ENCODE measurements at places on chromosomes 5 and 9.

DNA sequence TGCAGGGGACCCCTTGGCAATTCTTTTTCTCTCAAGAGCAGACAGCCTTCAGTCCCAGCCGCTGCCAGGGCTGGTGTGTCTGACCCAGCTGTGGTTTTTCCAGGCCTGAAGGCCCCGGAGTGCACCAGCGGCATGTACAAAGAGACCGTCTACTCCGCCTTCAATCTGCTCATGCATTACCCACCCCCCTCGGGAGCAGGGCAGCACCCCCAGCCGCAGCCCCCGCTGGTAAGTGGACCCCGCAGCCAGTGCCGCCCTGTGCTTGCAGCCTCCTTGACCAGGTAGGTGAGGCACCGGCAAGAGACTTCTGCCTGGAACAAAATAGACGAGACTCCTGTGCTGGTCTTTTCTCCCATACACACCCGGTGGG is 1.3 kb downstream of the TCF7 start:
- no peak for DNase-seq

GRCh38 chr5:163459819-163460561 is at the start of gene NUDCD2:
Gene NUDCD2 (minus strand): TSS chr5:163460102. CDS start chr5:163460050, 52 bp downstream.
- peak; percentile 97 for DNase-seq

- no peak for DNase-seq
Observed at GRCh38 chr5:44051591-44051990, 337.6 kb downstream of the FGF10 start.

GRCh38 chr9:109962215-109962614 is 182.2 kb downstream of the PALM2AKAP2 start:
- DNase-seq, result no peak

- DNase-seq, result no peak
Observed at GRCh38 chr5:123091298-123092222, 2.5 kb downstream of the PRDM6 start.

DNA sequence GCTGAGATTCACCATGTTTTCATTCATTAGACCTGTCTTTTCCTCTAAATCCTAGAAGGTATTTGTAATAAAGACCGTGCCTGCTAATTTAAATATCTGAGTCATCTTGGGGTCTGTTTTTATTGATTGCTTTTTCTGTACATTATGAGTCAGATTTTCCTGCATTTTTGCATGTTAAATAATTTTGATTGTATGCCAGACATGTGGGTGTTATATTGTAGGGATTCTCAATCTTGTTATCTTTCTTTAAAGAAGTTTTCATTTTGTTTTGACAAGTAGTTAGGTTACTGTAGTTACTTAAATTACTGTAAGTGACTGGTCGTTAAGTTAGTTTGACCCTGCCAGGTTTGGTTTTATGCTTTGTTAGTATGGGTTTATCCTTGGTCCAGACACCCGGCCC is 35.1 kb downstream of the EXOSC2 start:
- no peak for DNase-seq

DNA sequence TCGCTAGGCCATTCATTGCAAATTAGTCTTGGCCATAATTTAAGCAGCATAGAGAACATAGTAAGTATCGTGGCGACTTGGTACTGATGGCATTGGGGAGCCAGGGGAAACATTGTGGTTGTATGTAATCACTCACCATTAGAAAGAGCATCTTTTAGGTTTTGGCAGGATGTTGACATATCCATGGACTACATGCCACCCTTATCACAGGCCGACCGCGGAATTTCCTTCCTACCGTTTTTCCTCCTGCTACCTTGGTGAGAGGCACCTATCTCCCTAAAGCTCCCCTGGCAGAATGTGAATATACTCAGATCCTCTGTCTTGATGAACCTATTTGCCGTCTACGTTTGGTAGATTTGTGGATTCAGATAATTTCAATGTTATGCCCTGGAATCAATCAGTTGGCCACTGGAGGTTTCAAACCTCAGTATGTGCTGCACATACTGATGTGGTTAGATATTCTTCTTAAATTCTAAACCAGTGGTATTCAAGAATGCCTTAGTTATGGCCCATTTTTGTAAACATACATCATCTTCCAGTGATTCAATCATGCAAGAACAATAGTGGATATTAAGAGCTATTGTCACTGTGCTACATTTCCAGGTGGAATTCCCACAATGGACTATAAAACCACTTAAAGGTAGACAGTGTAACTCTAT is 271.0 kb upstream of the HAPLN1 start:
- DNase-seq, result no peak

GRCh38 chr9:13778631-13779030 is 499.1 kb upstream of the MPDZ start:
- DNase-seq, result no peak

- DNase-seq, result no peak
Observed at GRCh38 chr5:78077369-78078068, 217.0 kb downstream of the AP3B1 start.

DNA sequence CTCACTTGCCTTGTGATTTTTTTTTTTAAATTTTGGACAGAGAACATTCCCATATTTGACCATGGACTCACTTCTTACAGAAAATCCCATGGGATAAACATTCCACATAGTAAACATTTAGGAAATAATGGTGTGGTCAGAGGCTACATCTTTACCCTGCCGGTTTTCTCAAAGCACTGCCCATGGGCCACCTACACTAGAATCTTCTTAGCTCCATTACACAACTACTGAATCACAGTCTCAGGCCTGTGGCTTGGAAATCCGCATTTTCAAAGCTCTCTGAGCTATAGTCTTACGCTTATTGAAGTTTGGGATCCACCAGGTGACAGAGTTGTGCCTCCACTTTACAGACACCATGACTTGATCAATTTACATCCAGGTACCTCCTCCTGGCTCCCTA is 39.4 kb downstream of the ALG2 start:
- DNase-seq, result no peak

- no peak for DNase-seq
Observed at GRCh38 chr9:83933790-83934189, 12.6 kb upstream of the KIF27 start.

- DNase-seq, result peak; percentile 20
Observed at GRCh38 chr5:41408676-41409443, 101.5 kb downstream of the PLCXD3 start.

- DNase-seq, result no peak
Observed at GRCh38 chr9:134167530-134167931, 3.2 kb upstream of the RNU6ATAC start.

DNA sequence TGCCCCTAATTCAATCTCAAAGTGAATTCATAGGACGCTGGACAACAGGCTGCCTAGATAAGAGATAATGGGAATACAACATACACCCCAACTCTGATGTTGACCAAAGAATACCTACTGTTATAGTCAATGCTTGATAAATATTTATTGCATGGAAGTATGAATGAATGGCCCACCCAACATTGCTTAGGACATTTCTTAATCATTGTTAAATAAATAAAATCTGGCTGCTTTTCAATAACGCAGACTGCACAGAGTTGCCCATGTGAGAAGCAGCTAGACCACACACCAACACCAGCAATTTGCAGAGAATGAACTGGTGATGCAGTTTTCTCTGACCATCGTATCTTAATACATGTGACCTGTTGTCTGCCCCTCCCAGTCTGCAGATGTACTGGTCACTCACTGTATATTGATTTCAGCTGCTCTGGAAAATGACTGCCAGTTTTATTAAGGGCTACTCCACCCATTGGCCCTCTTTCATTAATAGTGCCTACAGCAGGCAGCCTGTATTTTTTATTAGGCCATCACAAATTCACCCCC is 236.2 kb upstream of the WWC1 start:
- DNase-seq, result no peak

GRCh38 chr9:111187376-111187775 is 142.6 kb downstream of the OR2K2 start:
- DNase-seq, result no peak

GRCh38 chr5:777756-778161 is 6.8 kb downstream of the ZDHHC11B start:
- DNase-seq, result no peak

- DNase-seq, result no peak
Observed at GRCh38 chr9:76886318-76886717, 19.6 kb downstream of the PRUNE2 start.

- peak; percentile 49 for DNase-seq
Observed at GRCh38 chr5:14270209-14270702, 127.1 kb downstream of the TRIO start.

DNA sequence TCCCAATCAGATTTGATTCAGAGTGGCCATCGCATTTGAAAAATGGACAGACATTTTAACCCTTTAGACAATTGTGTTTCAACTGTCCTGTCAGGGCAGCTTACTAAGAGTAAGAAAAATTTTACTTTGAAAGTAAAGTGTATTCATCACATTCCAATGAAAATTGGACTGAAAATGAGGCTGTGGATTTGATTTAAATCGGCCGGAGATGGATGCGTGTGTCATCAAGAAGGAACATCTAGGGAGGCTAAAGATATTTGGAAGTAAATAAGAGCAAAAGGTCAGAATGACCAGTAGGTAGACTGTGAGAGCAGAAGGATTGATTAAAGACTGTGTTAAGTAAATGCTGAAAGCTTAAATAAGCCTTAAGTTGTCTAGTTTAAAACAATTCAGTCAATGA is 1.5 kb downstream of the ZCCHC7 start:
- no peak for DNase-seq

- no peak for DNase-seq
Observed at GRCh38 chr9:93129691-93130500, 4.2 kb downstream of the NINJ1 start.

GRCh38 chr5:16411741-16412455 is 53.7 kb downstream of the ZNF622 start:
- DNase-seq, result peak; percentile 48

- no peak for DNase-seq
Observed at GRCh38 chr9:107810461-107810961, 320.9 kb upstream of the KLF4 start.

- no peak for DNase-seq
Observed at GRCh38 chr5:158530115-158530514, 569.6 kb downstream of the EBF1 start.

GRCh38 chr5:135434591-135435466 is 12.3 kb downstream of the DCANP1 start:
- DNase-seq, result no peak

DNA sequence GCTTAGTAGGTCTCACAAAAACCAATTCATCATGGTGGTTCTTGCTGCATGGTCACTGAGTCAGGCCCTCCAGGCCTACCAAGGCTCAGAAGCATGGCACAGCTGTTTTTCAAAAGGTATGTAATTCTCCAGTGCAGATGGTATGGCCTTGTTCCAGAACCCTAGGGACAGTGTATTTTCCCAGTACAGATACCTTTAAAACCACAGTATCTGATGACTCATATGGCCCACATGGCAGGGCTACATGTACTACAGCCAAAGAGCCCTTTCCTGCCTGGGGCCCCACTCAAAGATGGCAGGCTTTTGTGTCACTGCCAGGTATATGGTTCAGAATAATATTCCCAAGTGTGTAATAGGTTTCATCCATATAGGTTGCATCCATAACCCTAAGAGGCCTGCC is 16.5 kb downstream of the CSF2 start:
- no peak for DNase-seq

DNA sequence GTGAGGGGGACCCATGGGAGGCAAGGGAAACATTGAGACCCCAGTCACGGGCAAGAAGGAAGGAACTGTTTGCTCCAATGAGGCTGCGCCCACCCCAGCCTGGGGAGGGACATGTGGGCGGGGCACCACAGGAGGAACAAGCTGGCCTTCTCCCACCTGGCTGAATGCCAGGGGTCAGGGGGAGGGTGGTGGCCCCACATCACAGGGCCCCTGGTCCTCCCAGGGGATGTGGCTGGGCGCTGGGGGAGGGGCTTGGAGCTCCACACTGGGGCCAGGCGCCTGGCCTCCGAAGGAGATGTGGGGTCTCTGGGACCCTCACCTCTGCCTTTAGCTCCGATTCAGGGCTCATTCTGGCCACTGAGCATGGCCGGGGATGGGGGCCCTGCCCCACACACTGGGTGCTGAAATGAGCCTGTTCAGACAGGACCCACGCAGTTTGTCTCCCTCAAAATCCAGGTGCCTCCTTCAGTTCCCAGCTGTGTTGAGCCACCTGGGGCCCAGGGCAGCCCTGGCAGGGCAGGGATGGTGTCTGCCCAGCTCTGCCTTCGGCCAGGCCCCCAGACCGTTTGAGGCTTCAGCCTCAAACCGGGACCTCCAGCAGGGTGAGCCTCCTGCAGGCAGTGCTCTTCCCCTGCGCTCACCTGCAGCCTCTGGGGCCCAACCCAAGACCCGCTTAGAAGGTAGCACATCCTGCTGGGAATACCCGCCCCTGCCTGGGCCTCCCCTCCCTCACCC is 33.2 kb upstream of the NOTCH1 start:
- no peak for DNase-seq

DNA sequence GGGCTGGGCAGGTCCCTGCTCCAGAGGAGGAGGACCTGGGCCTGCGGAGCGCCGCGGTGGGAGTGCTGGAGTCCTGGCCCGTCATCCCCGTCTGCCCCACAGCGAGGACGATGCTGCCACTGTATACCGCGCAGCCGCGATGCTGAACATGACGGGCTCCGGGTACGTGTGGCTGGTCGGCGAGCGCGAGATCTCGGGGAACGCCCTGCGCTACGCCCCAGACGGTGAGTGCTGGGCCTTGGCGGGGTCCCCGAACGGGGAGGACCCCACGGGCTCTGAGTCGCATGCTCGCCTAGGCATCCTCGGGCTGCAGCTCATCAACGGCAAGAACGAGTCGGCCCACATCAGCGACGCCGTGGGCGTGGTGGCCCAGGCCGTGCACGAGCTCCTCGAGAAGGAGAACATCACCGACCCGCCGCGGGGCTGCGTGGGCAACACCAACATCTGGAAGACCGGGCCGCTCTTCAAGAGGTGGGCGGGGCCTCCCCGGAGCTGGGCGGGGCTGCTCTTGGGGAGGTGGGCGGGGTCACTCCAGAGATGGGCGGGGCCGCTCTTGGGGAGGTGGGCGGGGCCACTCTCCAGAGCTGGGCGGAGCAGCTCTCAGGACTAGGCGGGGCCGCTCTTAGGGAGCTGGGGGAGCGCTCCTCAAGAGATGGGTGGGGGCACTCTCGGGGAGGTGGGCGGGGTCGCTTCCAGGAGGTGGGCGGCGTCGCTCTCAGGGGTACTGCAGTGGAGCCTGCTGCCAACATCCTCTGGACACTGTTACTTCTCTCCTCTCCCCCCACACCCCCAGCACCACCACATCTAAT is 13.1 kb downstream of the LRRC26 start:
- peak; percentile 61 for DNase-seq

DNA sequence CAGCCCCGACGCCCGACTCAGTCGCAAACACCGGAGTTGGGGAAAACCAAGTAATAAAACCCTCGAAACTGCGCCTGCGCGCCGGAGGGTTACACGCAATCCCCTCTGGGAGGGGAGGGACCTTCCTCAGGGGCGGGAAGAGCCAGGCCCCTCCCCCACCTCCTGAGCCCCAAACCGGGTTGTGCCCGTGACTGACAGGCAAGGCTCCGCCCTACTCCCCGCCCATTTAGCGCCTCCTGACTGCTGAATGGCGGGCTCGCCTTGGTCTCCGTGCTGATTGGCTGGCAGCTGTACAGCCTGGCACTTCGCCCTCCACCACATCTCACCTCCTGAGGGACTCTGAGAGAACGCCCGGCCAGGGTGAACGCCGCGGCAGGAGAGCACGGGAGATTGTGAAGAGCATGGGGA is at the start of gene PRDM9:
Gene PRDM9 (plus strand): TSS at position 332 of the 408 bp plus-strand sequence. CDS start 1,425 bp downstream, outside the sequence.
- DNase-seq, result no peak

DNA sequence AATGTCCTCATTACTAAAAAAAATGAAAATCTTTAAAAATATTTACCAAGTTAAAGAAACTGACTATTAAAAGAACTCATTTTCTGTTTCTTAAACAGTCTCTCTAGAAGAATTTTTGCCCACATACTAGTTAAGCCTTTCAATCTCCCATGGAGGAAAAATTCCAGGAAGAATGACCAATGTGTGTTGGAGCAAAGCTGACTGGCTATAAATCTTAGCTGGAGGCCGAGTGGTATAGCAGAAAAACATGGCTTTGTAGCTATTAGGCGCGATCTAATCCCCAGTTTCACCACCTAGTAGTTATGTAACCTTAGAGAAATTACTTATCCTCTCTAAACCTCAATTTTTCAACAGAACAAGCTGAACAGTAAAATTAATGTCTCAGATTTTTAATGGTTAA is 135.5 kb upstream of the PRLR start:
- DNase-seq, result no peak

Data from colonic mucosa (tissue), 4 donors.